ENCODE measurements at places on chromosomes 13 and 19.

- no peak for DNase-seq
Measured at GRCh38 chr13:29315847-29316246, 279.6 kb downstream of the SLC7A1 start.

GRCh38 chr19:8030960-8031359 lies 21.6 kb upstream of the CCL25 start:
- DNase-seq, result no peak

DNA sequence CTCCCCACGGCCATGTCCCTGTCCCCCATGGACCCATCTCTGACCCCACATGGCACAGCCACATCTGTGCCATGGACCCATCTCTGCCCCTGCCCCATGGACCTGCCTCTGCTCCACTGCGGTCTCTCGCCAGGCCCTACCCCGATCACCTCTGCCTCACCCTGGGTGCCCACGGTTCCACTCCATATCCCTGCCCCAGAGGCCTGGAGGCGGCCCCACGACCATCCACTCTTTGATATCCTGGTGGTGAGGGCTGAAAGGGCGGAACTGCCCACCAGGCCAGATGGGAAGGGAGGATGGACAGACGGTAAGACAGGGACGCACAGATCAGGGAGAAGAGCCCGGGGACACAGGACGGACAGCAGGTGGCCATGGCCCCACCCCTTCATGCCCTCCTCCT lies 327 bp downstream of the PTGER1 start:
- no peak for DNase-seq

DNA sequence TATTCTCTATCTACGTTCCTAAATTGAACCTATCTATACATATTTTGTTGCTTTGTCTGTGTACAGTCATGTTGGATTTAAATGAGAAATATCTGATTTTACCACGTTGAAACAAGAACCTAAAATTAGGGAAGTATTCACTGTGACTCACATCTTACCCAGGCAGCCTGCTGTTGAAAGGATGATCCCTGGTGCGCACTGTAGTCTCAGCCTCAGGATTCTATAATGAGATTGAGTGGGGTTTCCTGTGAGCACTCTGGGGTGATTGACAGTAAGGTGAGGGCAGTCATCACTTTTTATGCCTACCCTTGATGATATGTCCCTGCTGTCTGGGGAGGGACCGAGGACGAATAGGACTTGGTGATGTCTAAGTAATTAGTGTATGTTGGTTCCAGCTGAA lies 35.4 kb downstream of the PCCA start:
- no peak for DNase-seq

- peak; percentile 88 for DNase-seq
Measured at GRCh38 chr19:47863514-47863936, 4.5 kb downstream of the TPRX2 start.

DNA sequence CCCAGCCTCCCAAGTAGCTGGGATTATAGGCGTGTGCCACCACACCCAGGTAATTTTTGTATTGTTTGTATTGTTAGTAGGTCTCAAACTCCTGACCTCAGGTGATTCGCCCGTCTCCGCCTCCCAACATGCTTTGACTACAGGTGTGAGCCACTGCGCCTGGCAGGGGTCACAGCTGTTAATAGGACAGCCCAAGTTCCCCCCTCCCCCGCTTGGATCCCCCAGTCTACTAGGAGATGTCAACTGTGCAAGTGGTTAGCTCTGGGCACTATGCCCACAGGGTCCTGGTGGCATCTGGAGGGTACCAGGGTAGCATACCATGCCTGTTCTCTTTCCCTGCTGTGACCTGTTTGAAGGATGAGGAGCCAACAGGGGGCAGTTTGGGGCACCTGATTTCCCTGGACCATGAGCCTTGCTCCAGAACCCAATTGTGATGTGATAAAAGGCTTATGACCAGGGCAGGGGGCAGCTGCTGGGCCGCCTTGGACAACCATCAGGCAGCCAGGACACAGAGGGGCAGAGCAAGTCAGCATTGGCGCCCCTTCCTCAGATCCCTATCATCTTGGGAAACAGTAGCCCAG lies at the start of gene TSPAN16:
Gene TSPAN16 (plus strand): TSS at position 496 of the 581 bp plus-strand sequence. CDS start 138 bp downstream, outside the sequence.
- DNase-seq, result no peak

- DNase-seq, result no peak
Measured at GRCh38 chr13:83752141-83752540, 130.1 kb downstream of the SLITRK1 start.

DNA sequence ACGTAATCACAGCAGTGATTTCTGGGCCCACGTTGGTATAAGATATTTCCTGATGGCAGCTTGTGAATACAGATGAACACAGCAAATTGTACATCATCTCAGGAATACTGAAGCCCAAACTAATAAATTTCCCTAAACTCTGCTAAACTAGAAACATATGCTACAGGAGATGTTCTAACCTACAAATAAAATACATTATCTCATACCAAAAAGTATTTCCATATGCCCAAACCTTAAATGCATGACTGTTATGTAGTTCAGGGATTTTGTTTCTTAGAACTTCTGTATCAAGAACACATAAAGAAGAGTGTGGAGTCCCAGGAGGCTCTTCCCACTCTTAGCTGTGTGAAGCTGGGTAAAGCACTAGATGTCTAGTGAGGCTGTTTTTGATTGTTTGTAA lies 138.4 kb downstream of the RFC3 start:
- DNase-seq, result no peak

GRCh38 chr19:10661946-10662345 lies 7.8 kb downstream of the ILF3 start:
- no peak for DNase-seq

- no peak for DNase-seq
Measured at GRCh38 chr19:45256836-45257235, 5.8 kb downstream of the MARK4 start.

DNA sequence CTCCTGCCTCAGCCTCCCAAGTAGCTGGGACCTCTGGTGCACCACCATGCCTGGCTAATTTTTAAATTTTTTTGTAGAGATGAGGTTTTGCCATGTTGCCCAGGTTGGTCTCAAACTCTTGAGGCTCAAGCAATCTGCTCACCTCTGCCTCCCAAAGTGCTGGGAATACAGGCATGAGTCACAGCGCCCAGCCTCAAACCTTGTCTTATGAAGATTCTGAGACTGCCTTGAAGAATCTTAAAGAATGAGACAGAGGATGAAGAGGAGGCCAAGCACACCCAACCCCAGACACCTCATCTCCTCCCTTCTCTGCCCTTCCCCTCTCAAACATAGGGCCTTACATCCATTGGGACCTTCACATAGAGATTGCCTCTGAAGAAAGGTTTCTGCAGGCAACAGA lies 179.7 kb downstream of the ABCC4 start:
- peak; percentile 8 for DNase-seq

GRCh38 chr19:38290631-38291147 lies 13.4 kb upstream of the C19orf33 start:
- DNase-seq, result no peak

Data from CD4-positive, alpha-beta T cell treated with Interleukin-17A for 4 hours (primary cell).